ENCODE measurements at places on chromosomes 7 and 10.

GRCh38 chr10:132990684-132991545, 48.5 kb upstream of the CFAP46 start:
- no peak overlapping the region for H3K4me3 ChIP-seq
- H3K4me1 ChIP-seq: no peaks in the 10 kb centered on the region
- no peaks in the 10 kb centered on the region for H3K36me3 ChIP-seq
- H3K27ac ChIP-seq: no peak overlapping the region

DNA sequence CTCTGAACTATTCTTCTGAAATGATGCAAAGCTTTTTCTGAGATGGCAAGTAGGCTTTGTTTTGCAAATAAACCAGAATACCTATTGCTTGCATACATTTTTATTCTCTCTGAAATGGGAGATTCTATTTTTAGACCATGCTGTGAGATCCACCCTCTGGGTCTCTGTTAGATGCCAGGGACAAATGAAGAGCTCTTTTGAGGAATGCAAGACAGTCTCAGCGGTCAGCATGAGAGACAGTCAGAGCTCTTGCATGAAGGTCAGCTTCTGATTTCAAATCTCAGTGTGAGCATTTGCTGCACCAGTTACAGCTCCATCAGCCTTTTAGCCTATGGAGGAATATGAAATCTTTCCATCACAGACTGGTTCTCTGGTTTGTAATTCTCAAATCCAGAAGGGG, 429.9 kb upstream of the KLF6 start:
- peaks cover 2% of the 10 kb centered on the region for H3K4me1 ChIP-seq
- no peak overlapping the region for H3K4me3 ChIP-seq
- DNase-seq: no peak
- H3K27me3 ChIP-seq: no peaks in the 10 kb centered on the region
- H3K36me3 ChIP-seq: no peaks in the 10 kb centered on the region

DNA sequence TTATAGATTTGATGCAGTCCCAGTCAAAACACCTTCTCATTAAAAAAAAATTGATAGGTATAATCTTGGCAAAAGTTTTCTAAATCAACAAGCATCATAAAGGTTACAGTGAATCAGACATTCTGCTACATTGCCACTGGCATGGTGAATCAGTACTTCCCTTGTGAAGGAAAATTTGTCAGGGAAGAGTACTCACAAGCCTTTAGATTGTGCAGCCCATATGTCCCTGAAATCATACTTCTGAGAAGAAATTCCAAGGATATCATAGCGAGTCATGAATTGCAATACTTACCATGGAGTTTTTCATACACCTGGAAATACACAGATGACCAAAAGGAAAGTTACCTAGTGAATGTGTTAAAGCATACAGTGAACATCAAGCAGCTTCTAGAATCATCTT, 17.2 kb downstream of the VSTM2A start:
- H3K27ac ChIP-seq: no peak overlapping the region
- H3K4me1 ChIP-seq: peaks cover 3% of the 10 kb centered on the region
- no peaks in the 10 kb centered on the region for H3K27me3 ChIP-seq
- DNase-seq: no peak
- H3K36me3 ChIP-seq: no peaks in the 10 kb centered on the region
- H3K4me3 ChIP-seq: no peak overlapping the region

DNA sequence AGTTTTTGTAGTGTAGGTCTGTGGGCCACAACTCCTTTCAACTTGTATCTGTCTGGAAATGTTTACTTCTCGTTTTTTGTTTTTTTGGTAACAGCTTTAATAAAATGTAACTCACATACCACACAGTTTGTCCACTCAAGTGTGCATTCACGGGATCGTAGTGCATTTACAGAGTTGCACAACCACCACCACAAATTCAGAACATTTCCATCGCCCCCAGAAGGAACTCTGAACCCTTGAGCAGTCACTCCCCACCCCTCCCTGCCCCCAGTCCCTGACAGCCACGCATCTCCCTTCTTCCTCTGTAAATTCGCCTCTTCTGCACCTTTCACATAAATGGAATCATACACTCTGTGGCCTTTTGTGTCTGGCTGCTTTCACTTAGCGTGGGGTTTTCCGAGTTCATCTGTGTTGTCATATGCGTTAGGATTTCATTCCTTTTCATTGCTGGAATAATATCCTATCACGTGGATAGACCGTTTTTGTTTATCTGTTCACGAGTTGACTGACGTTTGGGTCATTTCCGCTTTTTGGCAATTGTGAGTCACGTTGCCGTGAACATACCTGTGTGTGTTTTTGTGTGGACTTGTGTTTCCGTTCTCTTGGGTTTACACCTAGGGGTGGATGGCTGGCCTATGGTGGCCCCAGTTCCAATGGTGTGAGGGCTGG, 10.3 kb downstream of the JAKMIP3 start:
- H3K27ac ChIP-seq: no peak overlapping the region
- H3K4me3 ChIP-seq: no peak overlapping the region
- H3K36me3 ChIP-seq: no peaks in the 10 kb centered on the region
- no peak for DNase-seq
- no peaks in the 10 kb centered on the region for H3K27me3 ChIP-seq
- no peaks in the 10 kb centered on the region for H3K4me1 ChIP-seq

DNA sequence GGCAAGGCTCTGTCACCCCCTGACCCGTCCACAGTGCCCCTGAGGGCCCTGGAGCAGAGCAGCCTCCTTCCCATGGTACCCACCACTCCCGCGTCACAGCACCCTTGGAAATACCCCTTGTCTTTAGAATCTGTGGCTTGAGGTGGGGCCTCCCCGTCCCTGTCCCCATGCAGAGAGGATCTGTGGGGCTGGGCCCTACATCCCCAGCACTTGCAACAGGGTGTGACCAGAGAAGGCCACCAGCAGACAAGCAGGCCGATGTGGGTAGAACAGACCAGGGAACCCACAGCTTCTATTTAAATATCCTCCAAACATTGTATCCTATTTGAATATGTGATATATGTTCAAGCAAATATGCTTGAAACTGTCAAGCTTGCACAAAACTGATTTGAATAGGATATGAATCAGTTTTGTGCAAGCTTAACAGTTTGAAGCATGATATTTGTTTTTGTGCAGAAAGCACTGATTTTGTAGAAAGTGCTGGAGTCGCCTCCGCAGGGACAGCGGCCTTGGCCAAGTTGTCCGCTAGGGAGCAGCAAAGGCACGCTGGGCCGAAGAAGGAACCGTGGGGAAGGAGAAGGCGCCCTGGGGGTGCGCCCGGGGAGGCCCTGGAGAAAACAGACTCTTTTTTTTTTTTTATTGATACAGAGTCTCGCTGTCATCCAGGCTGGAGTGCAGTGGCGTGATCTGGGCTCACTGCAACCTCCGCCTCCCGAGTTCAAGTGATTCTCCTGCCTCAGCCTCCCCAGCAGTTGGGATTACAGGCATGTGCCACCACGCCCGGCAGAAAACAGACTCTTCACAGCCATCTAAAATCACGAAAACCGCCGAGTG, 2.2 kb downstream of the CFAP46 start:
- no peaks in the 10 kb centered on the region for H3K27me3 ChIP-seq
- DNase-seq: no peak
- H3K4me1 ChIP-seq: peaks cover 1% of the 10 kb centered on the region
- no peaks in the 10 kb centered on the region for H3K36me3 ChIP-seq

DNA sequence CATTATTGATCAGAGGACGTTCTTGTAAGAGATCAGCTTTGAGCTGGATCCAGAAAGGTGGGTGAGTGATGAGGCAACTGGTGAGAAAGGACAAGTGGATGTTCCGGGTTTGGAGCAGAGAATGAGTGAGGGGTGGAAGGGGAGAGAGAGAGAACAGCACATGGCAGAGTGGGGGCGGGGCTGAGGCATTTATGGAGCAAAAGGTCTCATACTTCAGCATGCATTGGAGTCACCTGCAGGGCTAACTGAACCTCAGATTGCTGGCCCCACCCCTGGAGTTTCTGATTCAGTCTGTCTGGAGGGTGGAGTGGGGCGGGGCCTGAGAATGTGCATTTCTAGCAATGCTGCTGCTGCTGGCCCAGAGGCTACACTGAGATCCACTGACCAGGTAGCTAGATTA, 71.2 kb downstream of the GOLGA7B start:
- no peaks in the 10 kb centered on the region for H3K36me3 ChIP-seq
- H3K4me1 ChIP-seq: no peaks in the 10 kb centered on the region
- no peaks in the 10 kb centered on the region for H3K27me3 ChIP-seq
- DNase-seq: no peak

- H3K27me3 ChIP-seq: no peaks in the 10 kb centered on the region
- no peak overlapping the region for H3K27ac ChIP-seq
Measured at GRCh38 chr7:77197141-77197540, 2.5 kb downstream of the FGL2 start.

DNA sequence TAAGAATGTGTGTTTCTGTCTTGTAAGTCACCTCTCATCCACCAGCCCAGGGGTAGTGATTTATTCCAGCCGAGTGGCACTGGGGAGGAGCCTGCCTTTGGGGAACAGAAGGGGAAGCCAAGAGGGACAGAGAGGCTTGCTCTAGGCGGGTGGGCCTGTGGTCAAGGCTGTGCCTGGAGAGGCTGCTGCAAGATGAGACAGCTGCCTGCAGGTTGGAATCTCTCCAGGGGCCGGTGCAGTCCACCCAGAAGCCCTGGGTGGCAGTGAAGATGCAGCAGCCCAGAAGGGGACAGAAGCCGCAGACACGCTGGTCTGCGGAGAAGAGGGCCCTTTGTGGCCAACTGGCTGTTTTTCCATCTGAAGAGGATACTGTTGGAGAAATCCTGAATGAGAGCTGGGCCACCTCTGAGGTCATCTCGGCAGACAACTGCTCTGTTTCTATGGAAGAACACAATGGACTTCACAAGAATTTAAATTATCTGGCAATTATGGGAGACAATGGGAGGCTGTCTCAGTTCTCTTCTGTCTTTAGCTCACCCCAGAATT, 175.7 kb downstream of the GFRA1 start:
- DNase-seq: no peak
- H3K4me1 ChIP-seq: no peaks in the 10 kb centered on the region
- H3K27me3 ChIP-seq: no peaks in the 10 kb centered on the region
- H3K27ac ChIP-seq: no peak overlapping the region

DNA sequence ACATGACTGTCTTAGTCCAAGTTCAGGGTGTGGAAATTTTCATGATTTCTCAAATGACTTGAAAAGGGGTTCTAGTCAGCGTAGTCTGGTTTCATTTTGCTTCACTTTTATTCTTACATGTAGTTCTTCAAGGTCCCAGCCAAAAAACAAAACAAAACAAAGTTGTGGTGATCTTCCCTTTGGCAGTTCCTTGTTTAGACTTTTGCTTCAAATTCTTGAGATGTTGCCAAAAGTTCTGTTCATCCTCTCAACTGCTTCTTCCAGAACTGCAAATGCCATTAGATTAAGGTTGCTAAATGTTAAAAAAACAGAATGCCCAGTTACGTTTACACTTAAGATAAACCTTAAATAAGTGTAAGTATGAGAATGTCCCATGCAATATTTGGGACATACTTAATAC, 370.8 kb upstream of the LRRTM3 start:
- no peak overlapping the region for H3K4me3 ChIP-seq
- no peak overlapping the region for H3K27ac ChIP-seq
- H3K36me3 ChIP-seq: no peaks in the 10 kb centered on the region

All from iPS DF 6.9 (cell line).